ENCODE measurements at places on chromosomes 7 and 10. TPM values are rescaled to one million over a fixed set of nuclear protein-coding genes. Genes with fewer than 3 reads are reported as not detected.

Gene BMPER
- total RNA-seq = 0.14 TPM

DNA sequence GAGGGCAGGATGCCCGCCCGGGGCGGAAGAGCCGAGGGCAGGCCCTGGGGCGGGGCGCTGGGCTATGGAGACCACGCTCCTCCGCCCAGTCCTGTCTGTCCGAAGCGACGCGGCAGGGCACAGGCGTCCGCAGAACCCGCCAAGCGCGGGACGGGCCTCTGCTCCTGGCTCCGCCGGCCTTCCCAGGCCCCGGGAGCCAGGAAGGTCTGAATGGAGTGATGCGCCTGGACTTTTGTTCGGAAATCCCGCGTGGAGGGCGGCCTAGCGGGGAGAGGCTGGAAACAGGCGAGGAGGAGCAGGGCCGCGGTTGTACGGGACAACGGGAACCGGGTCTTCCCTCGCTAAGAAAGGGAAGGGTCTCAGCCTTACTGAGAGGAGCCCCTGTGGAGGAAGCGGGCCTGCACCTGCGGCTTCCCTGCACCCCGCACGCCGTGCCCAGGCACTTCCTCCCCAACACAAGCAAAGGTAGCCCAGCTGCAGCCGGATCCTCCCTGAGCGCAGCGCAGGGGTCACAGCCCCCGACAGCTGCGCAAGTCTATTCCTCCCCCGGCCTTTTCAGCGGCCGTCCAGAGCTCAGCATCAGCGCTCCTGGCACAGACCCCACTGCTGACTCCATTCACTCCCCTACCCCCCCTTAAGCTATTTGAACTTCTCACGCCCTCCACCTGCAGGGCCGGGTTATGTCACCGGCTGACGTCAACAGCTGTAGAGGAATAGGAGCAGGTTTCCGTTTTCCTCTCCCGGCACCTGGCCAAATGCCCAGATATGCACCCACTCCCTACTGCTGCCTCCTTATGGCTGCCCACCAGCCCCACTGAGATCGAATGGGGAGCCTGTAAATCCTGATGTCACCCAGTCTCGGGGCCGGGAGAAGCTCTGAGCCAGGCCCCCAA lies 143.2 kb upstream of the RET start:
- no peak for DNase-seq

Gene FRMPD2
- total RNA-seq = 0.41 TPM

DNA sequence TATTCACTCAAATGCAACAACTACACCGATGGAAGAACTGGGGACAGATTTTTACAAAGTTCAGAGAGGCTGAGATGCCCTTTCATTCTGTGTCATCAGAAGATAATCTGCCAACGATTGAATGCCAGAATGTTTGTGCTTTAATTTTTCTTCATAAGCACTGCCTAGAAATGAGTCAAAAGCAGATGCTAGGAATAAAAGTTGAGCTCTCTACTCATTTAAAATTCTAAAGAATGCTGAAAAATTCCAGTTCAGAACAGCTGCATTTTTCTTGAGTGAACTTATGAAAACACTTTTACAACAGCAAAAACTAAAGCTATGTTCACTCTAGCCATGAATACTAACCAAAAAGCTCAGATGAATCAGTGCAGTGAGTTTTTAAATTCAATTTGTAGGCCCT lies 22.3 kb upstream of the FAM133B start:
- no peak for DNase-seq

GRCh38 chr7:44472843-44473242 lies 17.6 kb downstream of the NUDCD3 start:
- DNase-seq = no peak

All from kidney epithelial cell (primary cell).